Naive B cell (primary cell): ENCODE measurements at places on chromosomes 1 and 21.
A peak's percentile ranks its signal among the peaks of the same experiment; 100 is the strongest.

DNA sequence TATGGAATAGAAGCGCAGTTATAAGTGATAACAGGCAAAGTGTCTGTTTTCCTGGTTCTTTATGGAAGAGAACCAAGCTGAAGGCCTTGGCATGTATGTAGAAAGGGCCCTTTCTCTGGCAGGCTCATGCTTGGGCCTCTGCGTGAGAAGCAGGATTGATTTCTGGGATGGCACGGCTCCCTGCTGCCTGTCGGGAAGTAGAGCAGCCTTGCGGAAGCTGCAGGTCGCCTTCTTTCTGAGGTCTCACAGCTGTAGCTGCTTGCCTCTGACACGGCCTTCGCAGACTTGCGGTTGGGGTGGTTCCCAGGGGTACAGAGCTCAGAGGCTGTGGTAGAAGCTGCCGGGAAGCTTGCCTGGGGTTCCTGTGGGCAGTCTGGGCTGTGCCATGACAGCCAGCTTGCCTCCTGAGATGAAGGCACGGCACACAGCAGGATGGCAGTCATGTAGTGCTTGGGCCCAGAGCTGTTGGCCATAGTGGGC, 39.4 kb downstream of the TRAPPC10 start:
- no peak for DNase-seq

DNA sequence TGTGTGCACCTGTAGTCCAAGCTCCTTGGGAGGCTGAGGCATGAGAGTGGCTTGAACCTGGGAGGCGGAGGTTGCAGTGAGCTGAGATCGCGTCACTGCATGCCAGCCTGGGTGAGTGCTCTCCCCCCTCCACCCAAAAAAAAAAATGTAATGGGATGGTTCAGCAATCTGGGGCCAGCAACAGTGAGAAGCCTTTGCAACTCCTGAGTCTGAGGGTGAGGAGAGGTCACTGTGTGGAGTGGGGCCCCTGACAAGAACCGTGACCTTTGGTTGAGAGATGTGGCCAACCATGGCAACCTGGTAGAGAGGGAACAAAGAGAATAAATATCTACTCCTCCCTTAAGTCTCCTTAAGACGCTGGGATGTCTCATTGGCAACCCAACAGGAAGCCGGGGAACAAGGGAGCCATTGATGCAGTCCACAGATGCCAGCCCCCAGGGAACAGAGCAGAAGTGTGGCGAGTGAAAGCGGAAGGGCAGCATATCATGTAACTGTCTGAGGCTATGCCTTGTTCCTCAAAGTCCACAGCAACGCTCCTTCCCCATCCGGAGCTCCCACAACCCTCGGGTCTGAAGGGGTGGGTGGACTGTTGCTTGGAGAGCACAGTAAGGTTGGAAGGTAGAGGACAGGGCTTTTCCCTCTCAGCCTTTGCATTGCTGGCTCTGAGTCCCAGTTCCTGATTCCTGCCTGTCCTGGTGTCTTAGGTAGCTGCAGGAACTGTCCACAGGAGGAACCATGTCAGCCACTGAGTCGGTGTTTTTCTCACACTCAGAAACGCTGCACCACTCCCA, 8.3 kb downstream of the TRNP1 start:
- DNase-seq: peak; percentile 77

- DNase-seq: no peak
These were observed 53.8 kb upstream of the APP start for GRCh38 chr21:26224366-26224765.

DNA sequence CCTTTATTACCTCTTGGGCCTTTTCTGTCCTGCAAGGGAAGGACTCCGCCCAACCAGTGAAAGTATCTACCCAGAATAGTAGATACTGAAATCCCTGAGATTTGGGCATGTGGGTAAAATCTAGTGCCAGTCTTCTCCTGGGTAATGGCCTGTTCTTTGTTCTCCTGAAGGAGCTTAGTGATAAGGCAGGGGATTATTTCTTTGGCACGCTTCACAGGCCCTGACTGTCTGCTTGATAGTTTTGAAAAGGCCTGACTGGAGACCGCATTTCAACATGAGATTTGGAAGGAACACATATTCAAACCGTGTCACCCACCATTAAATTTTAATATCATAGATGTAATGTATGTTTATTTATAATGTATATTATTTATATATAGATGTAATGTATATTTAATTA, 48.9 kb downstream of the RASAL2 start:
- DNase-seq: no peak

GRCh38 chr1:230861970-230862595, 6.2 kb downstream of the C1orf198 start:
- no peak for DNase-seq
